ENCODE measurements at places on chromosomes 16 and 17.

GRCh38 chr17:77281122-77281903 lies 140.5 kb downstream of the SEC14L1 start:
- DNase-seq = no peak

DNA sequence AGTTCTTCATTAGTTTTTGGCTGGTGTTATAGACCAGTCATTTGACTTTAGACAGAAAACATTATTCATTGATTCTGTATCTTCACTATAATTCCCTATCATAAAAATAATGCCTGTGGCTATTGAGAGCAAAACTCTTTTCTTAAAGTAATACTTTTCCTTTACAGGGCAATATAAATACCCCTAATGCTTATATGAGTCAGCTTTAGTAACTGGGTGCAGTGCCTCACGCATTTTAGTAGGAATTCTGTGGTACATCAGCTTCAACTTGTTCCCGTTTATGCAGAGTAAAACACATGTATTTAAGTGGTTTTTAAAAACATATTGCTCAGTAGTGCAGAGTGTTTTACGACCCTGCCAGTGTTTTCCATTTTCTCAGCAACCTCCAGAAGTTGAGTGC lies 68.1 kb downstream of the SEC14L1 start:
- DNase-seq = no peak

DNA sequence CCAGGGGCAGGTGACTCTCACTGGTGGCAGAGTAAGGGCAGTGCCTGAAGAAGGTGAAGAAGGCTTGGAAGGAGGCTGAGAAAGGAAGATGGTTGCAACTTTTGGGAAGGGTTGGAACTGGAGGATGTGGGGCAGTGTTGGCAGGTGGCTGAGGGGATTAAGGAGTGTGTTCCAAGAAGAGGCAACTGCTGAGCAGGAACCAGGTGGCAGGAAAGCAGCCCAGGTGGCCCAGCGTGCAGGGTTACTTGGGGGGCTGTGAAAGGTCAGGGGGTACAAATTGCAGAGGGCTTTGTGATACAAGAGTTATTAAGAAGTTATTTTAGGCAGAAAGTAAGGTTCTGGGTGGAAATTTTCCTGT lies 28.6 kb downstream of the WSCD1 start:
- DNase-seq = no peak

- DNase-seq = peak; percentile 80
Observed at GRCh38 chr16:55542459-55543082, 23.9 kb upstream of the CAPNS2 start.

- DNase-seq = no peak
Observed at GRCh38 chr16:14140923-14141322, 69.8 kb downstream of the MRTFB start.

DNA sequence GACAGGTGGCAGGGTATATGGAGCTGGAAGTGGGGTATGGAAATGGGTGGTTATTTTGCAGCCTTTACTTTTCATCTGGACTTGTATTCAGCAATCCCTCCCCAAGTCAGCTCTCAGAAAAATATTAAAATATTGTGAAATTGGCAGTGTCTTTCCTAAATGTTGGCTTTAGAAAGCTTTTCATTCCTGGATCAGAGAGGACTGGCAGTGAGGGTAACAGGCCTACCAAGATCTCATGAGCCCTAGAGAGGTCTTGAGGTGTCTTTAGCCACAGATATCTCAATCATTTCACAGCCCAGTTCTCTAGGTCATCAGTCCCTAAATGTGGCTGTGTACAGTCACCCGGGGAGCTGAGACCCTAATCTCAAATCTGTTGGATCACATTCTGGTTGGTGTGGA lies 22.5 kb downstream of the SLC7A6OS start:
- no peak for DNase-seq

DNA sequence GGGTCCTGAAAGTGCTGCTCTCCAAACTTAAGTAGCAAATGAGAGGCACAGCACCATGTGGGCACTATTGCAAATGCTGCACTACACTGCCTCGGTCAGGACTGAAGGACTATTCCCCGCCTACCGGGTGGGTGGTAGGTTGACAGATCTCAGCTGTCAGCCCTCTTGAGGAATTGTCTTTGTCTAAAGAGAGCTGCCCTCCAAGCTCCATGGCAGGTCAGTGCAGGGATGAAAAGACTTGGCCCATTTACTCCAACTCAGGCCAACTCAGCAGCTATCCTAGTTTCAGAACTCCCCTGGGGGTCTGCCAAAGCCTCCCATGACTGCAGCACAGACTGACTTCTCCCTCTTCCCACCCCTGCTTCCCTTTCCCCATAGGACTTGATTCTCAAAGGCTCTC lies 3.4 kb upstream of the PDZD9 start:
- no peak for DNase-seq

- no peak for DNase-seq
Observed at GRCh38 chr17:39632153-39632941, 4.6 kb upstream of the STARD3 start.

- peak; percentile 7 for DNase-seq
Observed at GRCh38 chr17:3474212-3474611, 1.6 kb upstream of the ASPA start.

Data from cardiac fibroblast (primary cell).